ENCODE measurements at places on chromosomes 5 and 9.

DNA sequence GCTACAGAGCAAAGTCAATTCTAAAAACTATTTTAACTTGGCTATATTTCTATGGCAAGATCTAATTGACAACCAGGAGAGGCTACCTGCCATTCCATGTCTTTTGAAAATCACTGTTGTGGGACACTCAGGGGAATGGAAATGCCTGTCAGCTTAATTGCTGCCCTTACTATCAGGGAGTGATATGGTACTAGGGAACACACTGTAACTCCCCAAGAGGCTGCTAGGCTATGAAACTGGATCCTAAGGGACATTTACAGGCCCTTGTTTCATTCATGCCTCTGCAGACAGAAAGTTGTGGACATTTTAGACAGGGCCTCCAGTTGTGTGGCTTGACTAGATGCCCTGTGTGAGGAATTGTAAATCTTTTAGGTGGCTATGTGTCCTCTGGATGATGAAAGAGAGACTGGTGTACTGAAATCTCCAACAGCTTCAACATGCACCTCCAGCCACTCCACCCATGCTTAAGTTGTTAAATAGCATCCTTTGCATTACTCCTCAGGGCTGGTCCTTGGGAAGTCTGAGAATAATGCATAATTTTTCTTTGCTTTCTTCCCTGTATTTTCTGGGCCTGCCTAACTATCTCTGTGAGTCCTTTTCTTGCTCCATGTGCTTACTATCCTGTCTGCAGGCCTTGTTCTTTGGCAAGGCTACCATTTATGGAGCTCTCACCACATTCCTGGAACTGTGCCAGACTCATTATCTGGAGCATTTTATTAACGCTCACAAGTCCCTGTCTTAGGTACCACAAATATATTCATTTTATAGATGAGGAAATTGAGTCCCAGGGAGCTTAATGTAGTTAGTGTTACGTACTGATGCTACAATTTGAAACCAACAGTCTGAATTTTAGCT is 3.2 kb downstream of the MROH2B start:
- no peak for DNase-seq

- DNase-seq: no peak
Observed at GRCh38 chr5:111747337-111747736, 9.7 kb downstream of the NREP start.

DNA sequence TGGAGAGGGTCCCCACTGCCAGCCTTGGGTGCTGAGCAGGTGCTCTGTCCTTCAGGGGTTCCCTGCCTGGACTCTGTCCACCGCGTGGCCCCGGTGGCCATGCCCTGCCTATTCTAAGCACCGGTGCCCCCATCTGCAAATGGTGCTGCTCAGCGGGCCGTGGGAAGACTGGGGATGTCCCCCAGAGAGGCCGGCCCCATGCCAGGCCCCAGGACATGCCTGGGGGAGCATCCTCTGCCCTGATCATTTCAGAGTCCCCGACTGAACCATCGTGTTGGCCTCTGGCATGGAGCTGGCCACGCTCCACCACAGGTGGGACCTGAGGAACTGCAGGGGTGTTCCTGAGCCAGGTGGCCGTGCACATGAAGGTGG is 64.7 kb downstream of the RXRA start:
- no peak for DNase-seq

GRCh38 chr5:92801911-92802310 is 779.1 kb downstream of the NR2F1-AS1 start:
- DNase-seq: no peak

- DNase-seq: no peak
Observed at GRCh38 chr5:137148159-137148558, 351.0 kb downstream of the SPOCK1 start.

- no peak for DNase-seq
Observed at GRCh38 chr5:181219262-181220177, 3.6 kb upstream of the TRIM41 start.

DNA sequence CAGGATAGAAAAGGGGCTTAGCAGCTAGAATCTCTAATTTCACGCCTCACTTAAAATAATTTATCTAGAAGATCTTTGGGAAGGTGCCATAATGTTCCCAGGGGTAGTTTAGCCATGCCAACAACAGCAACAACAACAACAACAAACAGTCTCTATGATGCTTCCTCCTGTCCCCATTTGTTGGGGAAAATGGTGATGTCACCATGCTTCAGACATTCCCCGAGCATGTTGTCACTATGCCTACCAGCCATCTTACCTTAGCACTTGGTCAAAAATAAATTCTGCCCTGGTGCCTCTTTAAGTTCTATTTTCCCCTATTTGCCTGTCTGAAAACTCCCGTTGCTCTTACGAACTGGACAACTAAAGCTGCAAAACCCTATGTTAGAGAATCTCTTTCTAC is 76.6 kb downstream of the KCNN2 start:
- no peak for DNase-seq

DNA sequence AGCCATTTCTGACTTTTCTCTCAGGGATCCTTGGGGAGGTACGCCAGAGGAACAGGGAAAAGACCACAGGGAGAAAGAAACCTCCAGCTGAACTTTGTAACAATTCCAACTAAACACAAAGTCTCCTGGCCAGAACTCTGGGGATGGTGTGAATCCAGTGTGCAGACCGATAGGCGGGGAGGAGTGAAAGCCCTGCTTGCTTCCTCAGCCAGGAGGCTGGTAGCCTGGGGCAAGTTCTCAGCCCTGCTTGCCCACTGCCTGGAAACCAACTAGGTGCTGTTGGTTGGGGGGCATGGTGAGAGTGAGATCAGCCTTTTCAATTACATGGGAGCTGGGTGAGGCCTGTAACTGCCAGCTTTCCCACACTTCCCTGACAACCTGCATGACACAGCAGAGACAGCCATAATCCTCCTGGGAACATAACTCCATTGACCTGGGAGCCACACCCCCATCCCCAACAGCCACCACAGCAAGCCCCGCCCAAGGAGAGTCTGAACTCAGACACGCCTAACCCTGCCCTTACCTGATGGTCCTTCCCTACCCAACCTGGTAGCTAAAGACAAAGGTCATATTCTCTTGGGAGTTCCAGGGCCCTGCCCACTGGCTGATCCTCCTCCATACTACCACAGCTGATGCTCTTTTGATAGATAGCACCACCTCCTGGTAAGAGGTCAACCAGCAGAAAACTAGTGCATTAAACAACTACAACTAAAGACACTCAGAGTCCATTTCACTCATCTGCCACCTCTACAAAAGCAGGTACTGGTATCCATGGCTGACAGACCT is 100.1 kb upstream of the TNFAIP8 start:
- no peak for DNase-seq

GRCh38 chr5:129082225-129083136 is 12.1 kb upstream of the ISOC1 start:
- DNase-seq: no peak

DNA sequence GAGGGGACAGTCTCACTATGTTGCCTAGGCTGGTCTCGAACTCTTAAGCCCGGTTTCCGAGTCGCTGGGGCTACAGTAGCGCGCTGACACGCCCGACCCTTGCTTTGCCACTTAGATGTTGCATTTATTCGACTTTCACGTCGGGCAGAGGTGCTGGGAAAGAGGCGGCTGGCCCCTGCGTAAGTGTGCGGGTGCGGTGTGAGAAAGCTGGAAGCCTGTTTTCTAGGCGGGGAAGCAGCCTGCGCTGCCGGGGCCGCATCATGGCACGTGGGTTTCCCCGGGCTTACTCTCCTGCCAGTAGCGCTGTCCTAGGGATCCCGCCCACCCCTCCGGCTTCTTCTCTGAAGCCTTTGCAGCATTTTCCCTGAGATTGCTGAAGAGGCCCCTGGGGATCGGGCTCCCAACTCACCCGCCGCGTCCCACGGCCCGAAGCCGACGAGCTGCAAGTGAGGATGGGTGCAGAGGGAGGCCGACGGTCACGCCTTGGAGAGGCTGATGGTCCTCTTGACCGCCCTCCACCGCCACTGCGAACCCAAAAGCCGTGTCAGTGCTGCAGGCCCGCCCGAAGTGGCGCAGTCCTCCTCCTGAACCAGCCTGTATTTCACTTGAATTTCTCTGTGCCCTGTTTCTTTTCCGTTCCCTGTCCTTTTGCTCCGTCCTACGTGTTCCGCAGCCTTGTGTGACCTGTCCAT is 5.8 kb upstream of the TRIM41 start:
- no peak for DNase-seq

- DNase-seq: no peak
Observed at GRCh38 chr5:34847552-34847951, 8.6 kb downstream of the TTC23L start.

- DNase-seq: no peak
Observed at GRCh38 chr9:116165912-116166311, 12.3 kb downstream of the PAPPA start.

DNA sequence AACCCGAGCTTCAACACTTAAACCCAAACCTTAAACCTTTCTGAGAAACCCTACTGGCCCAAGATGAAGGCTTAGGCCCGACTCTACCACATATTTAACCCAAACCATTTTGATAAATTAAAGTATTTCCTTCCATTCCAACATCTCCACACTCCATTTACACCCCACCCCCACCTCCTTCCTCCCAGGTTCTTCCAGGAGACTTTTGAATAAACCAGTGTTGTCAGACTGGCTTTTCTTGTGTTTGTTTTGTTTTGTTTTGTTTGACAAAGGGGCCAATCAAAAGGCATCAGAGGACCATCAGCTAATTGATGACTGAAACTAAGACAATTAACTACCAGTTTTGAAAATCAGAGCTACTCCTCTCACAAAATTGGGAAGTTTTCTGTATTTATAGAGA is 4.6 kb upstream of the ZNF608 start:
- no peak for DNase-seq

GRCh38 chr5:103454770-103455169 is 107.8 kb downstream of the NUDT12 start:
- DNase-seq: no peak

DNA sequence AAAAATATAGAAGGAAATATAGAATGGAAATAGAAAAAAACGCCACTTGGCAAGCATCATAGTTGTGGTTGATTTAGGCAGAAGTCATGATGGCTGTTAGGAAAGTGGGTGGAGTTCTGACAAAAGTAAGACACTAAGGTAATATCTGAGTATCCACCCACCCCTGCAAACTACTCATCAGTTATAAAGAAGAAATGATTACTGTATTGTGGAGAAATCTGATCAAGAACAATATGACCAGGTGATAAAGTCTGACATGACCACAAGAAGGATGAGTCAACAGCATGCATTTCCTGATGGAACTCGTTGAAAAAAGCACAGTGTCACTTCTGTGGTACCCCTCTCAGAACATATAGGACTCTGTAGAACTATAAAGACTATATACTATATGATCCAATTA is 343.4 kb upstream of the PAPPA start:
- no peak for DNase-seq

DNA sequence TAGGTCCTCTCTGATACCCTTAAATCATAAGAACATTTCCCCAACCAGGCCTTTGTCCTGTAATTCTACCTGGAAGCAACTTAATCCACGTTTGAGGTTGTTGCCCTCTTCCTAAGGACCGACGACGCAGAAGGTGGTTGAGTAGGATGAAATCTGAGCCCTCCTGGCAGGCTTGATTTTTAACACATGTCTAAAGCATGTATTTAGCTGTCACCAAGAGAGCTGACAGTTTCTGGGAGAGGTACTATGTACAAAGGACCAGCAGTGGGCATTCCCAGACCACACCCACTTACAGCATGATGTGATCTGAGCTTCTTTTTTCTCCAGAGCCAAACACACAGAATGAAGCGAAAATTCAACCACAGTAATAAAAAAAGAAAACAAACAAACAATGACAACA is 260.9 kb downstream of the SH3GL2 start:
- DNase-seq: no peak

- peak; percentile 95 for DNase-seq
Observed at GRCh38 chr9:18976709-18977531, 56.1 kb downstream of the SAXO1 start.

- no peak for DNase-seq
Observed at GRCh38 chr5:9644630-9645029, 14.5 kb upstream of the TAS2R1 start.

- no peak for DNase-seq
Observed at GRCh38 chr5:129171194-129171944, 76.8 kb downstream of the ISOC1 start.

- peak; percentile 76 for DNase-seq
Observed at GRCh38 chr5:167763772-167764171, 527.7 kb upstream of the WWC1 start.

DNA sequence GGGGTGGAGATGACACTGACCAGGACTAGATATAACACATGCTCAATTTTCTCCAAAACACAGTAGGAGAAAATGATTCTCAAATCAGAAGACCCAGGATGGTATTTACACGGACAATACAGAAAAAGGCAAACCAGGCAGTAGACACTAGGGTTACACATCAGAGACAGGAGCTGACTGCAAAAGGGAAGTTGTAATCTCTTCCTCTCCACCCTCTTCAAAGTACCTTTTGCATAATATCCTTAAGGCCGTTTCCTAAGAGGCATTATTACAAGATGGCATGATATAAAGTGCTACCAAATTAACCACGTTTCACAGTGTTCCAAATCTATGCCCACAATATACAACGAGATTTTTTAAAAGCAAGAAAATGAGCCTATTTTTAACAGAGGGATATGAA is 39.2 kb downstream of the YIPF5 start:
- no peak for DNase-seq

DNA sequence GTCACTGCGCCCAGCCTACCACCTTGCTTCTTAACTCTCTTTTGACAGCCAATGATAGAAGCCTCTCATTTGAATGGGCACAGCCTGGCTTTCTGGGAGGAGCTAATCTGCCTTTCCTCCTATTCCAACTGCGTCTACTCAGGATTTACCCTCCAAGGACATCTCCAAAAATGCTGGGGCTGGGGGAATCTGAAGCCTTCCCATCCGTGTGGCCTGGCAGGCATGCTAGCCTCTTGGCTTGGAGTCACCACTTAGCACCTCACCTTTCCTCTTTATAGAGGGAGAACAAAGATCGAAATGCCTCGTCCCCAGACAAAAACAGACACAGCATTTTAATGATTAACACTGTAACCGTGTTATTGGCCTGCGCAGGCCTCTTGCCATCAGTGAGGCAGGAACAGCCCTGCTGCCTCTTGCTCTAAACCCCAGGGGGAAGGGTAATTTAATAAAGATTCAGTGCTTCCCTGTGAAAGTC is 108.2 kb upstream of the KLF4 start:
- DNase-seq: no peak

DNA sequence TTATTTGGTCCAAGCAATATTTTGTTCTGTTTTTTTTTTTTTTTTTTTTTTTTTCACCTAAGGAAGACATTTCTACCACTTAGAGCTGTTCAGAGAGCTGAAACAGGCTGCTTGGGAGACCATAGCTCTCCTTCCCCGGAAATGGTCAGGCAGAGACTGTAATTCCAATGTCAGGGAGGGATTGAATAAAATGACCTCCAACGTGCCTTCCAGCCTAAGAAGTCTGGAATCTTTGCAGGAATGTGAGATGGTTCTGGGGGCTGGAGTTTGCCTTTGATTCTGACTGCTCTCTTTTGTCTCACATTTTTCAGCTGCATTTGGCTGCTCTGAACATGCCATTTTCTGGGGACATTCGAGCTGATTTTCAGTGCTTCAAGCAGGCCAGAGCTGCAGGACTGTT is 38.3 kb upstream of the TGFBR1 start:
- no peak for DNase-seq

- no peak for DNase-seq
Observed at GRCh38 chr9:100689635-100690034, 111.8 kb downstream of the CAVIN4 start.

Data from fibroblast of skin of left biceps (primary cell).